Naive thymus-derived CD4-positive, alpha-beta T cell (primary cell): ENCODE measurements at places on chromosomes 3 and 15. TPM values are rescaled to one million over a fixed set of nuclear protein-coding genes. Genes with fewer than 3 reads are reported as not detected.

The SFMBT1 gene
- 30.5 and 34.4 TPM in 2 replicates for total RNA-seq

GRCh38 chr3:72768006-72768441 lies 80.2 kb downstream of the SHQ1 start:
- no peak for DNase-seq

GRCh38 chr3:49620728-49621127 lies 53.4 kb upstream of the APEH start:
- DNase-seq = no peak

- DNase-seq = no peak
Measured at GRCh38 chr3:190532731-190533203, 18.9 kb downstream of the IL1RAP start.

DNA sequence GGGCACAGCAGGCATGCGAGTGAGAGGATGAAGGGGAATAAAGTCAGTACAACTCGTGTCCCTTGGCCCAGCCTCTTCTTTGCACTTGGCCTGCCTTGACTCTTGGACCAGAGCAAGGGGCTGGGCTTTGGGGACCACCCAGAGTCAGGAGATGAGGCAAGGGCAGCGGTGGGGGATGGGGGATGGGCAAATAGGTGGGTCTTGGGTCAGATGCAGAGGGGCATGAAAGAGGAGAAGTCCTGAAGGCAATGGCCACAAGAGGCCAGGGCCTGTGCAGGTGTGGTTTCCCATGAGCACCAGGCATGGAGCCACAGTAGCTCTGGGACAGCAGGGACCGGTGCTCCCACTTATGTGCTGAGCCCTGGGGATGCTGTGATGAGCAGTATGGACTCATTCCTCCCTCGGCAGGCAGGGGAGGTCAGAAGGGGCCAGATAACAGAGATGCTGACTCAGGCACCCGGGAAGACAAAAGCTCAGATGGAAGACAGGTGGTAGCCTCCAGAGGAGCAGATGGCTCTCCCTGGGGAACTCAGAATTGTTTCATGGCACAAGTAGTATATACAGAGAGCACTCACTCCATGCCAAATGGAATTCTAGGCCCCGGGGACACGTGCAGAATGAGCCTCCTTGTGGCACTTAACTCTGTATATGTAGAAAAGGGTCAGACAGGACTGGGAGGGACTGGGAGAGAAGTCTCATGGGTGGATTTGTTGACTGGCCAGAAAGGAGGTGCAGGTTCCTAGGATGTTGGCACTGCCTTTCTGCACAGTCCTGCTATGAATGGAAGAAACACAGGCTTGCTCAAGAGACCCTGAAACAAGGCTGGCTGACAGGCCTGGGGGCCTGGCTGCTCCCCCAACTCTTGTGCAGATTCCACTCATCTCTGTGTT lies 14.3 kb downstream of the ZBTB47 start:
- no peak for DNase-seq

GRCh38 chr3:136093771-136094170 lies 102.4 kb downstream of the MSL2 start:
- no peak for DNase-seq

DNA sequence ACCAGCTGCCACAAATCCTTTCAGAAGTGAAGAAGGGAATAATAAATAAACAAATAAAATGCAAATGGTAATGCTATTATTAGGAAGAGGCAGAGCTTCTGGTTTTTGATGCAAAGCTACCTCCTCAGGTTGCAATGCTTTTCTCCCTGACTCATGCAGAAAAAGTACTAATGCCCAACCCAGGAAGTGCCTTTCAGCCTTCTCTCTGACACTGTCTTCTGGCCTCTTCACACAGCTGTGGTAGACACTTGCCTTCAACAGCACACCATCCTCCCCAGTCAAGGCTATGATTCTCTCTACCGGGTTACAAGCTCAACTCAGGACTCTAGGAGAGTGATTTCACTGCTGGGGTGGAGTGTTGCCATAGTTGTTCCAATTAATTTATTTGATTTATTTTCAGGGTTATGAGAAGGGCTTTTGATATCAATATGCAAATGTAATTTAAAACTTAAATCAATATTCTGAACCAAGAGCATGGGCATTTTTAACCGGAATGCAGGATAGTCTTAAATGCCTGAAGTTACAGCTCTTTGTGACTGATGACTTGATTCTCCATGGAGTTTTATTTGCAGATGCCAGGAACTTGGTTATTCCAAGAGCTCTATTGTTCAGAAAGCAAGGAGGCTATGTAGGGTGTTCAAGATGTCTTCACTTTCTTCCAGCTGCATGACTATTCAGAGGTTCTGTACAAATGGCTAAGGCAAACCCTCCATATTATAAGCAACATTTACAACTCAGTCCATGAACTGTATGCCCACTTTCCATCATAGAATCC lies 27.1 kb upstream of the GALNT15 start:
- no peak for DNase-seq

DNA sequence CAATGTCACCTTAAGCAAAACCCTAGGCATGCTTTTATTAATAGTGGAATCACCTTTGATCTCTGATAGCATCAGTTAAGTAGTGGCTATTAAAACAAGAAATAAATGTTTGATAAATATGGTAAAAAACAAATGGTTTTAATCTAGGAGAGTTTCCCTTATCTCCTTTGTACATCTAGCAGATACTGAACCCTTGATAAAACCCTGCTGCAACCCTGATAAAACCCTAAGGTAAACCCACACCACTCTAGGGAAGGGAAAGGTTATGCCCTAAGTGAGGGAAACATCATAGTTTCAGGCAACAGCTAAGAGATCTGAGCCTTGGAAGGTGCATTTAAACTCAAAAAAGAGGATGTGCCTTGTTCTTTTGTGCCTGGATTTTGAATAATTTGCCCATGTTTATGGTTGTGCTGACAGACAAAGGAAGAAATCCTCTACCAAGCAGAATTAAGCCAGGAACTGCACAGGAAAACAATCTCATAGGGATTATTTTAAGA lies 309.7 kb downstream of the FGF12 start:
- DNase-seq = no peak

GRCh38 chr3:117752984-117753717 lies 1043.6 kb downstream of the TUSC7 start:
- DNase-seq = no peak

The BFSP2 gene
- total RNA-seq = not detected

GRCh38 chr3:172461530-172462138 lies 13.4 kb upstream of the GHSR start:
- no peak for DNase-seq

- no peak for DNase-seq
Measured at GRCh38 chr3:39196671-39197356, 4.4 kb upstream of the XIRP1 start.

The HYAL1 gene
- not detected for total RNA-seq
